ENCODE measurements at places on chromosomes 4 and X.

- no peak for DNase-seq
Observed at GRCh38 chr4:10040049-10040892, 19.0 kb upstream of the SLC2A9 start.

GRCh38 chr4:41070516-41071281, 143.6 kb downstream of the APBB2 start:
- no peak for DNase-seq

- DNase-seq = no peak
Observed at GRCh38 chr4:137360761-137361160, 171.5 kb downstream of the PCDH18 start.

- no peak for DNase-seq
Observed at GRCh38 chr4:2832309-2832980, 11.2 kb upstream of the ADD1 start.

DNA sequence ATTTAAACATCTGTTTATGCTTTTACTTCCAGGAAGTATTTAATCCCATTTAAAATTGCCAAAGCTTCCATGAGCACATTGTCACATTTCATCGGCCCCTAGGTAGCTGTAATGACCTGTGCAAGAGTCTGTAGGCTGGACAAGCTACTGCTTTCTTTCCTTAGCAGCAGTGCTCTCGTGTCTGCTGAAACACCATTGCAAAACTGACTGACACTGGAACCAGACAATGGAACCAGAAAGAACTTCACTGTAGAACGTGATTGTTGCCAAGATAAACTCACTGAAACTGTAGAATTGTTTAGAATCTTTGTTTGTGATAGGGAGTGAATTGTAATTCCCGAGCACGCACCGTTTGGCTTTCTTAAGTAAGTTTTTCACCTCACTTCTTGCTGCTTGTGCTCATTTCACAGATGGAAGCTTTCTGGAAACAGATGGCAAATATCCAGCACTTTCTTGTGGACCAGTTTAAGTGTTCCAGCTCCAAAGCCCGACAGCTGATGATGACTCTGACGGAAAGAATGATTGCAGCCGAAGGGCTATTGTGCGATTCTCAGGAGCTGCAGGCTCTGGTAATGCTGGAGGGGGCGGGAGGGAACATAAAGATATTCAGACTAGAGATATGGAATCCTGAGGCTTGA, 36.9 kb downstream of the EVC start:
- peak; percentile 98 for DNase-seq

GRCh38 chr4:168480931-168481611, 779 bp upstream of the DDX60L start:
- peak; percentile 88 for DNase-seq

DNA sequence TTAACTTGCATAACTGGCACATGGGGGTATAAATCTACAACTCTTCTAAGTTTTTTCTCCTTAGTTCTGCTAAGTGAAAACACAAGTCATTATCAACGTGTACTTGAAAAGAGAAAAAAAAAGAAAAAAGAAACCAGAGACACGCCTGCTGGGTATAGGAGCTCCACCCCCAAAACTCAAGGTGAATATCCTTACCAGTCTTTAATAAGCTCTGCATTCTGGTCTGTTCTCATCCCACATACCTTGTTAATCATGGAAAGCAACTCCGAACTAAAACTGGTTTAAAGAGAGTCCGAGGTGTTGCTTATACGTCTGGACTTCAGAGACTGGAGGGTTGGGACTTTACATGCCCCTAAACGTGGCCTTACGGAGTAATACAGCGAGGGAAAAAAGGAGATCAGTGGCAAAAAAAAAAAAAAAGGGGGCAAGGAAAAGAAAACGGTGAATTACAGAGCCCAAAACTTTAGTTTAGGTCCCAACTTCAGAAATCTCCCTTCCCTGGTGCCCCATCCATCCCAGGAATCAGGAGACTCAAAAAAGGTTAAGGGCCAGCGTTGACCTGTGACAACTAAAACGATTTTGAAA, 1.0 kb downstream of the PGRMC2 start:
- peak; percentile 35 for DNase-seq

DNA sequence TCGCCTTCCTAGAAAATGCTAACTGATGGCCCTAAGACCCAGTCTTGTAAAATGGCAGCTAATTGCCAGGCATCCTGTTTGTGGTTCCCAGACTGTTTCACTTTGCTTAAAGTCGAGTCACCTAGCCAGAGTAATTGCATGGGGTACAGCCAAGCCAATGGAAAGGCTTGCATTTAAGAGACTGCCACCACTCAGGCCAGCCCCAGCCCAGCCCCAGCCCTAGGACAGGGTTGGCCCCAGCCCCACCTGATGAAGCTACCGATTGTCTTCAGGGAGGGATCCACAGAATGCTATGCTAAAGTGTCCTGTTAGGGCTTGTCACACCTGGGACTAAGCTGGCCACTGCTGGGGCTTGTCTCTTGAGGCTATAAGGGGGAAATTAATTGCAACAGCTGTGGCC, 194.6 kb upstream of the KLF3 start:
- DNase-seq = no peak

GRCh38 chr4:8878421-8878820, 6.8 kb upstream of the HMX1 start:
- no peak for DNase-seq

DNA sequence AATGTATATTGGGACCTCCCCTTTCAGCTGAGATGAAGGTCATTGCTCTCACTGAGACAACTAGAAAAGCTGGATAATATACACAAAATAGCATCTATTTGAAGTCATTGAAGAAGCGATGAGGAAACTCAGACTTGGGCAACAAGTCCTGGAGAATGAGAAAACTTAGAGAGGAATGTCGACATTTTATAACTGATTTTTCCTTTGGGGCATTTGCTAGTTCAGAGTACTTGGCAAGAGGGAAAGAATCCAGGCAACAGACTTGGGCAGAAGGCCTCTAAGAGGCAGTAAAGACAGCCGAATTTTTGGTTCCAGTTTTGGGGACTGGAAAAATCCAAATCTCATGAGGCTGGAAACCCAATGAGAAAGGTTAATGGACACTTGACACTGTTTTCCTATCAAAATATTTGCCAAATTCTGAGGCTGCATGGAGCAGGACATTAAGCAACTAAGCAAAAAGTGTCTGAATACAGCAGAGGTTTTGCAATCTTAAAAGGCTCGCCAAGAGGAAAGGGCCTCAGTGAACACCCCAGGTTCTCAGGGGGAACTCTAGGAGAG, 21.0 kb upstream of the ANXA5 start:
- DNase-seq = no peak

GRCh38 chrX:20668550-20668949, 401.8 kb upstream of the RPS6KA3 start:
- DNase-seq = no peak

DNA sequence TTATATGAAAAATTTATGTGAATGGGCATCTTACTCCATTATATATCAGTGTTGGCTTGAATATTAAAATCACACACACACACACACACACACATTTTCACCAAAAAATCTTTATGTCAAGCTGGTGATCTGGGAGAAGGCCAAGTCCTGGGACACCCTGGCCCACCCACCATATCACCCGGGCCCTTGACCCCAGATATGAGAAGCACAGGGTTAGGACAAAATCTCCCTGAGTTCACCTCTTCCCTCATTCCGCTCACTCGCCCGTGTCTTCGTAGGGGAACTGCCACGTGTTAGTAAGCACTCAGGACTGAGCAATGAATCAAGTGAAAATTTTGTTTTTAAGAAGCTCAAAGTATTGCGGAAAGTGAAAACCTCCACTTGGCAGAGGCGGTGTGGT, 103.8 kb upstream of the PSAPL1 start:
- no peak for DNase-seq

- DNase-seq = peak; percentile 57
Observed at GRCh38 chr4:168883513-168883912, 126.5 kb downstream of the CBR4 start.

GRCh38 chrX:18650662-18651061, 21.2 kb downstream of the RS1 start:
- no peak for DNase-seq

DNA sequence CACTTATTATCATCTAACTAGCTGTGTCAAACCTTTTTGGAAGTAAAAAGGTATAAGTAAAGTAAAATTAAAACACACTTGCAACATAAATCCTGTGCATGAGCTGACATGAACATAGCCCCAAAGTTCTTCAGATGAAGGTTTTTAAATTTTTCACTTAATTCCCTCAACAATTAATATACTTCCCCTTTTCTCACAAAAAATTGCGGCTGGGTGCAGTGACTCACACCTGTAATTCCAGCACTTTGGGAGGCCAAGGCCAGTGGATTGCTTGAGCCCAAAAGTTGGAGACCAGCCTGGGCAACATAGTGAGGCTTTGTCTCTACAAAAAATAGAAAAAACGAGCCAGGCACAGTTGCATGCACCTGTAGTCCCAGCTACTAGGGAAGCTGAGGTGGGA, 16.8 kb downstream of the RASGEF1B start:
- no peak for DNase-seq

- no peak for DNase-seq
Observed at GRCh38 chrX:71871367-71871766, 39.3 kb upstream of the NHSL2 start.

- no peak for DNase-seq
Observed at GRCh38 chrX:15129412-15129811, 140.5 kb downstream of the ASB9 start.

DNA sequence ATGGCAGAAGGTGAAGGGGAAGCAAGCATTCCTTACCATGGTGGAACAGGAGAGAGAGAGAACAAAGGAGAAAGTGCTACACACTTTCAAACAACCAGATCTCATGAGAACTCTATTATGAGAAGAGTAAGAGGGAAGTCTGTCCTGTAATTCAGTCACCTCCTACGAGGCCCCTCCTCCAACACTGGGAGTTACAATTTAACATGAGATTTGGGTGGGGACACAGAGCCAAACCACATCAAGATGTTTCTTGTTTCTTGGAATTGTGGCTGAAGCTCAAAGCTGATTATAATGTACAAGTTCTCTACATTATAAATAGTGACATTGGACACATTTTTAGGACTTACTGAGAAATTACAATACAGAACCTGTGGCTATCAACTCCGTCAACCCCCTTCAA, 29.5 kb upstream of the TAPT1 start:
- no peak for DNase-seq

DNA sequence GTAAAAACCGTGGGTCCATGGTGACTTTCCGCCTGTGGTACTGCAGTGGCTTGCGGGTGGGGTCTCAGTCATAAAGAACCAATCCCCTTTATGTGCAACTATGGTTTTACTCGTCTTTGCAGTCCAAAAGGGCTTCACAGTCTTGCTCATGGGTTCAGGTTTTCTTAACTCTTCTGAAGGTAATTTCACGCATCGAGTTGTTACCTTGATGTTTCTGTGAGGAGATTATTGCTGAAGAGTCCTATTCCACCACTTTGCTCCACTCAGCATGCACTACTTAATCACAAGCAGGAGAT, 41.5 kb downstream of the F8 start:
- DNase-seq = no peak

GRCh38 chr4:151961456-151961855, 200.6 kb upstream of the GATB start:
- no peak for DNase-seq

DNA sequence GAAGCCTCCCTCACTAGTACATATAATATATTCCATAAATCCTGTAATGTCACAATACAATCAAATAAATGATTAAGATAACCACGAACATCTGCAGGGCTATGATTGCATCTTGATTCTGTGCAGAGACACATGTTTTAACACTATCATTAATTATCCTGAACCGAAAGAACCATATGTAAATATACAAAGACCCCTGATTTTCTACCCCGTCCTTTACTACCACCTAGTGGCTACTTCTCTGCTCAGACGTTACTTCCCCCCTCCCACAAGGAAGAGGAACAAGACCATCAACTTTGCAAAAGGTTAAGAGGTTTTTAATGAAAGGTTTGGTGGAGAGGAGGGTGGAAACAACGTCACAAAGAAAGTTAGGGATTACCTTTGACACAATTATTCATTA, 134.0 kb downstream of the COL4A6 start:
- DNase-seq = no peak

GRCh38 chr4:74117024-74117534, 18.1 kb upstream of the CXCL2 start:
- peak; percentile 95 for DNase-seq

DNA sequence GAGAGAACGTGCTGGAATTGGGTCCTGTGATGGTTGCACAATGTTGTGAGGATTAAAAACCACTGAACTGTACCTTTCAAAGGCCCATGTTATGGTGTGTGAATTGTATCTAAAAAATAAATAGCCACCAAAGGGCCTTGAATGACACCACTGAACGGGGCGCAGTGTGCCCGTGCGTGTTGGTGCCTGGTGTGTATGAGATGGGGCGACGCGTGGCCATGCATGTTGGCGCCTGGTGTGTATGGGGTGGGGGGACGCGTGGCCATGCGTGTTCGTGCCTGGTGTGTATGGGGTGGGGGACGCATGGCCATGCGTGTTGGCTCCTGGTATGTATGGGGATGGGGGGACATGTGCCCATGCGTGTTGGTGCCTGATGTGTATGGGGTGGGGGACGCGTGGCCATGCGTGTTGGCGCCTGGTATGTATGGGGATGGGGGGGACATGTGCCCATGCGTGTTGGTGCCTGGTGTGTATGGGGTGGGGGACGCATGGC, 66.6 kb upstream of the HELT start:
- DNase-seq = no peak

GRCh38 chr4:111696505-111696904, 448.7 kb upstream of the FAM241A start:
- DNase-seq = no peak

- DNase-seq = peak; percentile 19
Observed at GRCh38 chrX:20594985-20595384, 328.3 kb upstream of the RPS6KA3 start.

DNA sequence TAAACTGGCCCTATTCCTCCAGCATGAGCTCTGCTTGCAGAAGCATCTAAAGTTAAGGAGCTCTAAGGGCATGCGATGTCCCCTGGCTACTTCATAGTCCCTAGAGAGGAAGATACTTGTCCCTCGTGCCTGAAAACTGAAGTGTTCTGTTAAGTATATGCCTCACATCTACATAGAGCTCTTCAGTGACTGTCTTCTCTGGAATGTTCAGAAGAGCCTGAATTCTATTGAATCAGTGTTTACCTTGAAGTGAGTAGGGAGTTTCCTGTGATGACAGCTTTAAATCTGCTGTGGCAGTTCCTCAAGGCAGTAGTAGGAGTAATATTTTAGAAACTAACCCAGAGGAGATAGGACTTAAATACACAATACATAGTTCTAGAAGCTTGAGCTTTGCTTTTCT, 111.2 kb downstream of the ZNF518B start:
- no peak for DNase-seq

DNA sequence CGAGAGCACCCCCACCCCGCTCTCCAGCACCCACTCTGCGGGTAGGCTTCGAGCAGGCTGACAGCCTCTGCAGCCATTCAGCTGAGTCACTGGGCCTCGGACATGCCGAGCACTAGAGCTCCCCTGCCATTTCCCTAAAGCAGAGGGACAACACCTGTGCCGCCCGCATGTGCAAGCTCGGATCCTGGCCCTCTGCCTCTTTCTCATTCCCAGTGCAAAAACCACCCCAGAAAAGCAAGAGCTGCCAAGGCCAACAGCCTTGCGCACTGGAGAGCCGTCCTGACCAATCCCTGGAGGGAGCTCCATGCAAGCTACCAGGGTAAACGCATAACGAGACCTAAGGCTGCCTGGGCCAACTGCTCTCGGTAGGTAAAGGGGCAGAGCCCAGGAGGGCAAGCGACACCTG, 5.3 kb downstream of the HCFC1 start:
- DNase-seq = peak; percentile 46

- DNase-seq = peak; percentile 97
Observed at GRCh38 chr4:38752941-38753806, 29.6 kb downstream of the TLR10 start.

All from LHCN-M2 (cell line).